ENCODE measurements at places on chromosomes 7 and 10.

GRCh38 chr7:3277604-3278572 is 23.2 kb upstream of the SDK1 start:
- no peak for DNase-seq

DNA sequence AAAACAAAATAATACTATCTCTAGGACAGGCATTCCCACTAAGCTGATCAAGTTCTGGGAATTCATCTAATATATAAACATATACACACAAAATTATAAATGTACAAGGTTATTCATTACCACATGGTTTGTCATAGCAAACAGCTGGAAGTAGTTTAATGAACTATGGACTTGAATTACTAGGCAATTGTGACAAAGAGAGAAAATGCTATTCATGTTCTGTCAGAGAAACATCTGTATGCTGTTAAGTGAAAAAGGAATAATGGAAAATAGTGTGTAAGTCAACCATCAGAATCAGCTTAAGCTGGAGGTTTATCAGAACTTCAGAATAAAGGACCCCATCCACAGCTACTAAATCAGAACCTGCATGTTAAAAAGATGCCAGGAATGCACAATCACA is 2.8 kb downstream of the ZNF248 start:
- DNase-seq = no peak

GRCh38 chr7:155865830-155866525 is 53.7 kb upstream of the SHH start:
- no peak for DNase-seq

- no peak for DNase-seq
These were observed 176.2 kb upstream of the CSTF2T start for GRCh38 chr10:51875610-51876009.

- no peak for DNase-seq
These were observed 44.3 kb upstream of the ECHDC3 start for GRCh38 chr10:11697718-11698527.
